ENCODE measurements at places on chromosomes 7 and 10.

DNA sequence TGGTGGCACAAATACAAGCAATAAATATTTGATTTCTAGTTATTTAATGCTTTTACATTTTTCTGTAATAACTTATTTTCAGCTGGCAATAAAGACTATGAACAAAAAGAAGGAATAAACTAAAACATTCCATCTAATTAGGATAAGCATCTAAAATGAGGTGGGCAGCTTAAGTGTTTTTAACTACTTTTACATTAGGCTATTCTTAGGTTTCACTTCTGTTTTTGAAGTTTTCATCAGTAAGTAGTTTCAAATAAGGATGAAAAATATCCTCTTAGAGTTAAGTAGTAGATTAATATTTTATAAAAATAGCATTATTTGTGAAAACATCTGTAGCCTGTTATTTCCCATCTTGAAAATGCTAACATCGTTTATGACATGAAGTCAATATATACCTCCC lies 15.9 kb downstream of the NT5C2 start:
- no peak for DNase-seq

GRCh38 chr7:143436325-143436946 lies 6.8 kb upstream of the TAS2R60 start:
- no peak for DNase-seq

- no peak for DNase-seq
Observed at GRCh38 chr10:131685007-131685406, 215.8 kb upstream of the PPP2R2D start.

- no peak for DNase-seq
Observed at GRCh38 chr10:124063750-124064603, 29.4 kb downstream of the CHST15 start.

- DNase-seq = no peak
Observed at GRCh38 chr10:70568113-70568512, 34.4 kb downstream of the PRF1 start.

DNA sequence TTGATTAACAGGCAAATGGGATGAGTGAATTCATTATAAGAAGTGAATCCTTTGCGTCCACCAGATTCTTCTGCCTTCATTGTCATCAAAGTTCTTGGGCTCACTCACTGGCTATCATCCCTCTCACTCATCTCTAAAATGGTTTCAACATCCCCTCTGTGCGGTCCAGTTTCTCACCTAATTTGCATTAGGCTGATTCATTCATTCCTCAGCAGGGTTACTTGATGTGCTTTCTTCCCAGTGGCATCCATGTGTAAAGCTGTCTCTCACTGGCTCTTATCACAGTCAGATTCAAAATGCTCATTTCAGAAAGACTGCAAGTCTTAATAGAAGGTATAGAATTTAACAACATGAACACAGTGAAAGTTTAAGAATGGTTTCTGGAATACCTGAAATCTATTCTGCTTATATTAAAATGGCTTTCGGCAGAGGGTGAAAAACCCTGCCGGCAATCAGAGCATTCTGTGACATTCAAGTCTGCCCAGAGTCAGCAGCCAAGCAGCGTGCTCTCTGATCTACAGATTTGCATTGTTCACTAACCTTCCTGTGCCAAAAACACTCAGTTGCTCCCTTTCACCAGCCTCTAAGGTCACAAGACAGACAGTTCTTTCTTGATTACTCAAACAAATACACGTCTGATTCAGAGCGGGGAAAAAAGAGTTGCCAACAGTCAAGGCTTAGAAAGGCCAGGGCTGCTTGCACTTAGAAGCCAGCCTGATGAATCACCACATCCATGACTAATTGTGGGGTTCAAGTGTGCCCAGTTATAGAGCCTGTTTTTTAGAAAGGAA lies 106.7 kb downstream of the TES start:
- peak; percentile 81 for DNase-seq

- no peak for DNase-seq
Observed at GRCh38 chr7:105752671-105753275, 123.6 kb downstream of the ATXN7L1 start.

DNA sequence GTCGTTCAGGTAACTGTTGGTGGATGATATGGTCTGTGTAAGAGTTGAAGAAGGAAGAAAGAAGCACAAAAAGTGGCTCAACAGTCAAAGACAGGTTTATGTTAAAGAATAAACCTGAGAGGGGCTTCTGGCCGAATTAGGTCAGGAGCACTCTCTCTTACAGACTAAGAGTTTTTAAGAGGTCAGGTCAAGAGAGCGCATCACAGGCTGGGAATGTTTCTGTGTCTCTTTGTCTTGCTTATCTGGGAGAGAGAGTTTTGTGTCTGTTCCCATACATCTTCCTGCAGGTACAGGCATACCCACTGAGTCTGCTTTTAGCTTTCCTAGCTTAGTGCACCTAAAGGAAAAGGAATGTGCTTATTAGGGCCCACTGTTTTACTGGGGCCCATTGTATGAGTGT lies 22.2 kb upstream of the PRPF18 start:
- no peak for DNase-seq

- no peak for DNase-seq
Observed at GRCh38 chr7:85222522-85222921, 35.7 kb upstream of the SEMA3D start.

DNA sequence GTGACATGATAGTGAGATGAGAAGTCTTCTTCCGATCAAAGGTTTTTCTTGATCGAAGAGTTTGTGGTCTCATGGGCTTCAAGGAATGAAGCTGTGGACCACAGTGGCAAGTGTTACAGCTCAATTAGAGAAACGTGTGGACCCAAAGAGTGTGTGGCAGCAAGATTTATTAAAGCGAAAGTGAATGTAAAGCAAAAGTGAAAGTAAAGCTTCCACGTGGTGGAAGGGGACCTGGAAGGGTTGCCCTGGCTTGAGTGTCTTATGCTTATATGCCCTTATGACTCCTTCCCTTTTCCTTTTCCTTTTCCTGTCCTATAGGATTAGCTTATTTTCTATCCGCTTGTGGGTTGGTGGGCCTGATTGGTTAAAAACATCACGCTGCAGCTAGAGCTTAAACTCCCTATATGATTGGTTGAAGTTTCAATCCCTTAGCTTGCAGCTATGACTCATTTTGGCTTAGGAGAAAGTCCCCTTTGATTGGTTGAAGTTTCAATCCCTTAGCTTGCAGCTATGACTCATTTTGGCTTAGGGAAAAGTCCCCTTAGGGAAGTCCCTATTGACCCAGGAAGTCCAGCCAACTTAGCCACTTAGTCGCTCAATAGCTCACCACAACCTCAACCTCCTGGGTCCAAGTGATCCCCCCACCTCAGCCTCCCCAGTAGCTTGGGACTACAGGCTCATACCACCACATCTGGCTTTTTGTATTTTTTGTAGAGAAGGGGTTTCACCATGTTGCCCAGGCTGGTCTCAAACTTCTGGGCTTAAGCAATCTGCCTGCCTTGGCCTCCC lies 34.7 kb downstream of the MRPS24 start:
- no peak for DNase-seq

DNA sequence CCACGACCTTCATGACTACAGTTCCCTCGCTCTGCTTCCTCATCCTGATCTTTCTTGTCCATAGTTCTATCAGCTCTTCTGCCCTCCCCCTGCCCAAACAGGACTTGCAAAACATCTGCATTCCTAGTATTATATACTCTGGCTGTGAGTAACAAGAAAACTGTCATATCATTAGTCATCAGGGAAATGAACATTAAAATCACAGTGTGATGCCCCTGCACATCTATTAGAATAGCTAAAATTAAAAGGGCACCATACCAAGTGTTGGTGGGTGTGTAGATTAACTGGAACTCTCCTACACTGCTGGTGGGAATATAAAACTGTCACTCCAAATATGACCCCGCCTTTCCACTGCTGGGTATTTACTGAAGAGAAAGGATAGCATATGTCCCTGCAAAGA lies 141.8 kb downstream of the C7orf25 start:
- no peak for DNase-seq

GRCh38 chr10:6299234-6299633 lies 96.5 kb downstream of the PFKFB3 start:
- DNase-seq = no peak

DNA sequence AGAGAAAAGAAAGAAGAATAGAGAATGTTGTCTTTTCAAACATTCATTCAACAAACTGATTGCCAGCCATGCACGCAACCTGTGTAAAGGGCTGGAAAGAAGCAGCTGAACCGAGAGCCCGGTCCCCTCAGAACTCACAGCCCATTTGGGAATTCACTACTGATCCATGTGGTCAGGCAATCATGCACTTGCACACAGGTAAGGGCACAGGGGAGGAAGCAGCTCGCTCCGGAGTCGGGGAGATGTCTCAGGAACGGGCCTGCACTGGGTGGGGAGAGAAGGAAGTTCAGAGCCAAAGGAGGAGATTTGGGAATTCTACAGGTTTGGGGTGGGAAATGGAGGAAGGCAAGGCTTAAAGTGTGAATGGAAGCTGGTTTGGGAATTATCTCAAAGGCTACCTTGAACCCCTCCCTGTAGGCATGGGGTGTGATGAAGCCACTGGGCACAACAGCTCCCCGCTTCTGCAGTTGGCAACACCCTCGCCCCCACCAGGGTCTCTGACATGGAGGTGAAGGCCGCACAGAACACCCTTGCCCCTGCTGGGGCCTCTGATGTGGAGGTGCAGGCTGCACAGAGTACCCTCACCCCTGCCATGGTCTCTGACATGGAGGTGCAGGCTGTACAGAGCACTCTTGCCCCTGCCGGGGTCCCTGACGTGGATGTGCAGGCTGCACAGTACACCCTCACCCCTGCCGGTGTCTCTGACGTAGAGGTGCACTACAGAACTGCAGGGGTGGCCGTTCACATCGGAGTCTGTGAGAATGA lies 194.4 kb upstream of the RNF32 start:
- no peak for DNase-seq

GRCh38 chr10:121753726-121754476 lies 155.7 kb upstream of the FGFR2 start:
- DNase-seq = peak; percentile 2

DNA sequence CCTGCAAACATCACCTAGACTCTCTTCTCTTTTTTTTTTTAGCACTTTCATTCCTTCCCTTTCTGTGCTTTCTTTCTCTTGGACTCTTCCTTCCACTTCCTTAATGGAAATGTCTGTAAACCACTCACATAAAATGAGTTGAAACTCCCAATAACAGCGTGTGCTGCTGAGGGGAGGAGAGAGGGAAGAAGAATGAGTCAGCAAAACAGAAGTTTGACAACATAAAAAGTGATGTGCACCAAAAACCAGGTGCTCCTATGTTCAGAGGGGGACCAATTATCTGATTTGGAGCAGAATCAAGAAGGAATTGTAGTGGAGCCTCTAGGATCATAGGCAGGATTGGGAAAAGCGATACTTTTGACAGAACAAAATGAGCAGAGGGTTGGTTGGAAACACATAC lies 712.1 kb upstream of the IGFBP3 start:
- DNase-seq = no peak

DNA sequence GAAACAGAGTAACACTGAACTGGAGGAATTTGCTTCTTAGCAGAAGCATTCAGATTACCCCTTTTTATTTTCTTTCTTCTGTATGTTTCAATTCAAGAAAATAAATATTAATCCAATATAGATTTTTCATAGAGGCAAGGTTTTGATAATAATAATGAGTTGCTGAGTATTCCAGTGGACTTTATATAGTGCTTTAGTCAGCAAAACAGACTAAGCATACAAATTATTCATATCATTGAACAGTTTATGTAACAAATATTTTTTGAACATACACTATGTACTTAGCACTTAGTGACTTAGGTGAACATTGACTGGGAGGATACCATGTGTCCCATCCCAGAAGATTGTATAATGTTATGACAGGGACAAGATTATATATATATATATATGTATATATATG lies 32.0 kb downstream of the PPP1R9A start:
- DNase-seq = no peak

- DNase-seq = no peak
Observed at GRCh38 chr10:17206210-17206709, 4.8 kb upstream of the TRDMT1 start.

Data from NCI-H446 treated with DMSO at 0.1 percent for 48 hours (cell line).